ENCODE measurements at places on chromosomes 2 and 18. TPM values are rescaled to one million over a fixed set of nuclear protein-coding genes. Genes with fewer than 3 reads are reported as not detected.

Gene DSG4
- polyA plus RNA-seq = 0.05 TPM

Gene ABCB11
- polyA plus RNA-seq = not detected

Gene MPP4
- polyA plus RNA-seq = 0.41 TPM

Gene KCNJ3
- 7.9 TPM for polyA plus RNA-seq

Gene SIX3
- not detected for polyA plus RNA-seq

Gene RAX
- not detected for polyA plus RNA-seq

Gene FBXO15
- 3.4 TPM for polyA plus RNA-seq

Gene SOCS6
- 32.8 TPM for polyA plus RNA-seq

Gene ABCG5
- 0.55 TPM for polyA plus RNA-seq

Gene WDR12
- polyA plus RNA-seq = 111 TPM

Gene NYAP2
- 0.11 TPM for polyA plus RNA-seq

Gene TBR1
- 0.06 TPM for polyA plus RNA-seq

Gene ZNF512
- polyA plus RNA-seq = 76.3 TPM

Gene CD8A
- polyA plus RNA-seq = 0.30 TPM

Gene SCYGR4
- not detected for polyA plus RNA-seq

Gene TDRD15
- polyA plus RNA-seq = not detected

Gene TLX2
- not detected for polyA plus RNA-seq

Gene SEMA4C
- polyA plus RNA-seq = 44.8 TPM

Gene AGXT
- not detected for polyA plus RNA-seq

Gene PRKAG3
- 0.11 TPM for polyA plus RNA-seq

Gene HTR2B
- 16.0 TPM for polyA plus RNA-seq

Gene MYO3B
- polyA plus RNA-seq = 6.6 TPM

Gene EFR3B
- 5.9 TPM for polyA plus RNA-seq
